ENCODE measurements at places on chromosomes 6 and 20.

GRCh38 chr6:166573511-166574216 is 12.8 kb downstream of the RAMACL start:
- no peak for DNase-seq

DNA sequence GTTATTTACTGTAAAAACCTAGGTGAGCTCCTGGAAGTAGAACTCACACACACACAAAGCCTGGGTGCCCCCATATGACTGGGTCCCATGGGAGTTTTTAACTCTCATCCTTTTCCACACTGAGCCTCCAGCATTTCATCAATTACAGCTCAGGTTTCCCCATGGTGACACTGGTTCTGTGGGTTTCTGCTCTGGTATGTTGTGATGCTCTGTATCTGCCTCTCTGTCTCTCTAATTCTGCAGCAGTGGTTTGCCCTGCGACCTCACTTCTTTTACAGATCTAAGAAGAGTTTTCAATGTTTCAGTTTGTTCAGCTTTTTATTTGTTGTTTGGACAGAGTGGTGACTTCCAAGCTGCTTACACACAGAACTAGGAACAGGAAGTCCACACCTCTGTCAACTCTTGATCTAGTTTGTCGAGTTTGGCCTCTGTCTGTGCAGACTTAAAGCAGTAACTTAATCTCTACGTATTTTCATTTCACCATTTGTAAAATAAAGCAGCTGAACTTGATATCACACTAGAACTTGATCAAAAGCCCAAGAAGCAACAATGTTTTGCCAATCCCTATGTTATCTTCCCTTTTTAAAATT is 554.3 kb downstream of the EPHA7 start:
- no peak for DNase-seq

DNA sequence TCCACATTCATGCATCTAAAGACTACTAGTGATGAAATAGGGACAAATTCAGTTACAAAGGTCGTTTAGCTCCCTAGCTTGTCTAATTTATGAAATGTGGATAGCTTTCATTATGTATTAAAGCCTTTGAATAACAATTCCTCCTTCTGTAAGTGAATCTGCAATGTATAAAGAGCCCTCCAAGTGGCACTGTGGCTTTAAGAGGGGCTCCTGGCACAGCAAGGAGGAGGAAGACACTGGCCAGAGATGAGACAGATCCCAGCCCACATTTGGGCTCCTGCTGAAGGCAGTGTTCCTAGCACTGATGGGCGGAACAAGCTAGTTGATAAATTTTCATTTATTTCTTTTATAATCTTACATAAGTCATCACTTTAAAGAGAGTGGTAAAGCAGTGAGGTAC is 17.6 kb upstream of the FUCA2 start:
- DNase-seq: no peak

DNA sequence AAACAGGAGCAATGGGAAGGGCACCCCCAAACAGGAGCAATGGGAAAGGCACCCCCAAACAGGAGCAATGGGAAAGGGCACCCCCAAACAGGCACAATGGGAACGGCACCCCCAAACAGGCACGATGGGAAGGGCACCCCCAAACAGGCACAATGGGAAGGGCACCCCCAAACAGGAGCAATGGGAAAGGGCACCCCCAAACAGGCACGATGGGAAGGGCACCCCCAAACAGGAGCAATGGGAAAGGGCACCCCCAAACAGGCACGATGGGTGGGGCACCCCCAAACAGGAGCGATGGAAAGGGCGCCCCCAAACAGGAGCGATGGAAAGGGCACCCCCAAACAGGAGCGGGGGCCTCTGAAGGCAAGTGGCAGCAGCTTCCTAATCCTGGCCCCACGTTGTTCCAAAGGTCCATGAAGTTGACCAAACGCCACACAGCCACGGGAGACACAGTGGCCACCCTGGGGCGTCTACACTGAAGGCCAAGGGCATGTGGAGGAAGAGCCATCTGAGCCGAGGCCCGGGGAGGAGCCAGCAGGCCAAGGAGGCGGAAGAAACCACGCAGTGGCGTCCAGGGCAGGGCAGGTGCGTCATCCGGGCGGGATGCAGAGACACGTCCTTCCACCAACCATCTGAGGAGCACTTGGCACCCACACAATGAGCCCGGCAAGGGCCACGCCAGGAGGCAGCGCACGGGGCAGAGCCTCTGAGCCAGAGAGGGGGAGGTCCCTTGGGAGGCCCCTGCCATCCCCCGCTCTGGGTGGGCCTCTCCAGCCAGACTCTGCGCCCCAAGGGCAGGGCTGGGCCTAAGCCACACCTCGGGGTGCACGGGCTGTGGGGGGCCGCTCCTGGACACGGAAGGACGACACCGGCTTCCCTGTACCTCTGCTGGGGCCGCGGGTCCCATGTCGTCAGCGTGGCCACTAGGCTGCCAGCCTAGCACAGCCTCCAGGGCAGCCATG is 21.5 kb upstream of the NTSR1 start:
- DNase-seq: no peak

DNA sequence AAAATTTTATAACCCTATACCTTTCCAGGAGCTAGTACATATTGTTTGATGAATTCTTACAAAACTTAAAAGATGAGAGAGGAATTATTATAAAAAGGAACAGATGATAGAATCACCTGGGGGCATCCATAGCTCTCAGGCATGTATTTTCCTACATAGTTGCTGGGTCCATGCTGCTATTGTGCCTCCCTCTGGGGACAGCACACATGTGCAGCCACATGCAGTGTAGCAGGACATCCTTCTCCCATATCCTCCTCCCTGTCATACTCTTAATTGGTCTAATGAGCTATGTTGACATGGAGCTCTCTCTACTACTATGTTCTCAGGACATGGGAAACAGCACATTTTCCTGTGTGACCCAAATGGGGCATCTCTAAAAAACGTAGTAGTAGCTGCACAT is 898.2 kb upstream of the MAP3K7 start:
- no peak for DNase-seq

- DNase-seq: no peak
Measured at GRCh38 chr20:59223750-59224149, 60.1 kb downstream of the ZNF831 start.

GRCh38 chr20:59948828-59949720 is 8.9 kb downstream of the FAM217B start:
- peak; percentile 21 for DNase-seq

DNA sequence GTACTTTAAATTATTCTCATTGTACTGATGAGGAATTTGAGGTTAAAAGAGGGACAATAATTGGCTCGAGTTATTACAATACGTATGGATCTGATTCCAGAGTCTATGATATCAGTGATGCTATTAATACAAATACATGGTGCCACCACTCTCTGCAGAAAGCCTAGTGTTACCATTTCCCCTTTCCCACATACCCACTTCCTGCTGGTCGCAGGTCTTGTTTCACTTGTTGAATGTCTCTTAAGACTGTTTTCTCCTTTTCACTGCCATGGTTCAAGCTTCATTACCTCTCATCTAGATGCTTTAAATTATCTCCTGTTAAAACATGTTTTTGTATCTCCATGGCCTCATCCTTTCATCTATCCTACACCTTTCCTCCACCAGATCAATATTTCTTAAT is 62.0 kb downstream of the FHL5 start:
- DNase-seq: no peak

GRCh38 chr6:128600397-128600951 is 80.1 kb upstream of the PTPRK start:
- DNase-seq: no peak

DNA sequence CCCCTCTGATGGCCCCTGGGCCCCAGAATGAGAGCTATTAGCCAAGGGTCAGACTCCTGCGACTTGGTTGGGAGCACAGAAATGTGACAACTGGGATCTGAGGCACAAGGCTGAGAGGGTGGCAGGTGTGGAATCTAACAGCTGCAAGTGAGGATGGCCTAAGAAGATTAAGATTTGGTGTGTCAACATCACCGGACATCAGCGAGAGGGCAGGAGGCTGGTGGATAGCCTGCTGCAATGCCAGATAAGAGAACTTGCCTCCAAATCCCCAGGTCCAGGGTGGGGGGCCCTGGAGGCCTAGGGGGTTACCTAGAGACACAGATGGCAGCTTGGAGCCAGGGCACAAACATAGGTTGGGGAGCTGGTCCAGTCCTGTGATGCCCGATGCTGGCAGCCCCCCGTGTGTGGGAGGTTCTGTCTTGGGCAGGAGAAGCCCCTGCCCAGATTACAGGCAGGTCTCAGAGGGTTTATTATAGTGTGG is 155.8 kb downstream of the GRM4 start:
- DNase-seq: no peak

DNA sequence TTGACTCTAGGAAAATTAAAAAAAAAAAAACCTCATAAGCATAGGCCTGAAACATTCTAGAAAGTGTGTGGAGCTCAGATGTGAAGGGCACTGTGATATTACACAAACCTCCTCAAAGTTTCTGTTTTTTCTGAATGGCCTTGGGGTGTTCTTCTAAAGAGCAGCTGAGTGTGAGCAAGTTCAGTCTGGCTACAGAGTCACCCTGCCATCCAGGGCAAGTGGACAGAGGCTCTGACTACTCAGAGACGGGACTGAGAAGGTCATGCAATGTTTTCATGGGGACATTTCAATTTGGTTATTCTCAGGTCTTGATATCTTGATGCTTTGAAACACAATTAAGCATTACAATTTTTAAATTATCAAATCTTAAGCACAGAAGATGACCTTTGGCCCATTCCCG is 36.6 kb upstream of the SSTR4 start:
- no peak for DNase-seq

GRCh38 chr6:23690453-23691049 is 435.5 kb upstream of the NRSN1 start:
- no peak for DNase-seq
